ENCODE measurements at places on chromosomes 3 and 15.

DNA sequence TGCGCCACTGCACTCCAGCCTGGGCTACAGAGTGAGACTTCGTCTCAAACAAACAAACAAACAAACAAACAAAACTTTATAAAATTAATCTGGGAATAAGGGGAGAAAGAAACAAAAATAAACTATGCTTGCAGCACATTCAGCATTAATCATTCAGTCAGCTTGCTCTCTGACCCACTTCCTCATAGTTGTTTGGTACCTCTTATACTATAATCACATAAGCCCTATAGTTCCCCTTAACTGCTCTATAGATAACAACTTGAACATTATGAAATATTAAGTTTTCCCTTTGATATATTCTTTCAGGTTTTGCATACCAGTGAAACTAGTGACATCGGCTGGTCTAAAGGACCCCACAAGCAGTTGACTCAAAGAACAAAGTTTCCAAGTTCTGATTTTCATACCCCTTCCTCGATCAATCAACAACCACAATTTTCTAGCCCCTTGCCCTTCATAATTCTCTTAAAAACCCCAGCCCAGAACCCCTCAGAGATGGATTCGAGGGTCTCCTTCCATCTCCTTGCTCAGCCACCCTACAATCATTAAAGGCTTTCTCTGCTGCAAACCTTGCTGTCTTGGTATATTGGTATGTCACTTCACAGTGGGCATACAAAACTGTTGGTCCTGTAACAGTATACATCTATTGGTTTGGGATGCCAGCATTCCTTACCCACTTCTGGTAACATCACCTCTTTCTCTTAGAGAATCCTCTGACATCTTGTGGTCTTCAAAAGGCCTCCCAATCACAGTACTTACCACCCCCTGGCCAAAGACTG, 26.4 kb downstream of the BCL2L10 start:
- no peak for DNase-seq

- DNase-seq = no peak
Measured at GRCh38 chr15:40232625-40233070, 6.2 kb upstream of the PAK6 start.

DNA sequence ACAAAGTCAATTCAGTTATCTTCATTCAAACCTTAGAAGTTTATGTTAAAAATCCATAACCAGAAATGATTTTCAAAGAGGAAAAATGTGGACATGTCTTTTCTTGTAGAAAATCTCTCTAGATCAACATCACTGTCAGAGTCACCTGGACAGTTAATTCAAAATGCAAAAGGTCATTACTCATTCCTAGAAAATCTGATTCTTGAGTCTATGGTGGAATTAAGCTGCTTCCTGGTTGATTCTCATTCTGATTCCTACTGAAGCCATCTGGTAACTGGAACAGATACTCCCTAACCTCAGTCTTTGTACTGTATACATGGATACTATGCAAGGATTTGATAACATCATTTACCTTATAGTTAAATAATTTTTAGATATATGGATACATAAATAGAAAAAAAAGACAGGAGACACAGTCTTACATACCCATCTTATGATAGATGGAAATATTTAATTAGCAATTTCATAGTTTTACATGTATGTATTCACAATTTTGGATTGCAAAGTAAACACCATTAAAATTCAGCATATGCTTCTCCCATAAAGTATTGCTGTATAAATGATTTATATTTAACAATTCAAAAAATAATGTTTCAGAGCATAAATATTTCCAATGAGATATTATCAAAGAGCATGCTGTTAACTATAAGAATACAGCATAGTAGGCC, 693.2 kb upstream of the CCDC54 start:
- DNase-seq = no peak

DNA sequence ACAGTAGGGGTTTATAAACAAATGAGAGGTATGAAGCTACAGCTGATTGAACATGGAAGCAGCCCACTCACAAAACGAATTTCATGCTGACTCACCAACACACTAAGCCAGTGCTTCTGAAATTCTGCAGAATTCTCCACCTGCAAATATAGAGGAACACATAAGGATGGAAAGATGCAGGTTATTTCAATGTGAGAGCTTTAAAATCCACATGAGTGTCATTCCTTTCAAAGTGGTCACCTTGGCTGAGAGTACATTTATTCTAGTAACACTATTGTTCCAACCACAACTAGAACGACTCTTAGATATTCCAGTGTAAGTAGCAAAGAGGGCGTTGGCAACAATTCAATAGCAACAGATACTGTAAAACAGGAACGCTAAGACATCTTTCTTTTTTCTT, 189.9 kb upstream of the TSC22D2 start:
- no peak for DNase-seq

DNA sequence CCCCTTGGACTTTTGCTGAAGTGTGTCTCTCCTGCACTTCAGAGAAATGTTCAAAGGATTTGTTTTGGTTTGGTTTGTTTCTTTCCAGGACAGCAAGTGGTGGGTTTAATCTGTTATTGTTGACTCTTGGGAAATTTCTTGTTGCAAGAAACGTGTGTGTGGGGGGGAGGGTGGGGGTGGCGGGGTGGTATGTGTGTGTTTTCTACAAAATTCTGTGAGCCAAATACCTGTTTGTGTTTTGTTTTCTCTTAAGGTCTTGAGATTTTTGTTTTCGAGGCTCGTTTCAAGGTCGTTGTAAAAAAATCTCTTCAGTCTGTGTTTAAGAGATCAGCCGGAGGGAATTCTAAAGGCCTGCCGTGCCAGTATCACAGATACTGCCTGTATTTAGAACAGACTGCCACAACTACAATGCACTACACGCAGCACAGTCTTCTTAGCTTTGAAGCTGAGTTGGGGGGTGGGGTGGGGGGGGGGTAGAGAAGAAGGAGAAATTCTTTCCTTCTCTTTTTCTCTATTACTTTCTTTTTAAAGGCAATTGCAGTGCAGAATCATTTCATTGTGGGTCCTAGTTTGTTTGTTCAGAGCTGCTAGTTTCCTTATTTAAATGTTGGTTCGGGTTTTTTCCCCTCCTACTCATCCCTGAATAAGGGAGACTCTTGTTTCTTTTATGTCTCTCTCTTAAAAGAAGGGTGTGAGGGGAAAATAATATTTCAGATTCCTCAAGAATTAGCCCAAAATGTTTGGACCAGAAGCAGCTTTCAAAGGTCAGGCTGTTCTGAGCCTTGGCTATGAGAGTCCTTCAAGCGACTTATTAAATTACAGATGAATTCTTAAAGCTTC, 1.4 kb upstream of the BCL6 start:
- no peak for DNase-seq

GRCh38 chr3:78867409-78868372, 900.1 kb downstream of the ROBO1 start:
- no peak for DNase-seq

DNA sequence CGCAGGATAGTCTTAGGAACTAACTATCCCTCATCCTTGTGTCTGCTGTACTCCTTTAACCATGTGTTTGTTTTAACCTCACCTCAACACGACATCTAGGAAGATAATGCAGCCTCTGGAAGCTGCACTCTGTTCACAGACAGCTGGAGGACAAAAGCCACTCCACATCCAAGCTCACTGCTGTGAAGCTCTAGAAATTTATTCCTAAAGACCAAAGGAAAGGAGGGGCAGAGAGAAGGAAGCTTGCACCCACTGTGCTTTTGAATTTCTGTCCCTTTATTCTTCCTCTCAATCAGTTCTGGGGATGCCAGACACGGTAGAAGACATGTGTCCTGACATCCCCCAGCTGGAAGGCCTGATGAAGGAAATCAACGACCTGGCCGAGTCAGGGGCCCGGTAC, 182.9 kb upstream of the CHRM5 start:
- no peak for DNase-seq

DNA sequence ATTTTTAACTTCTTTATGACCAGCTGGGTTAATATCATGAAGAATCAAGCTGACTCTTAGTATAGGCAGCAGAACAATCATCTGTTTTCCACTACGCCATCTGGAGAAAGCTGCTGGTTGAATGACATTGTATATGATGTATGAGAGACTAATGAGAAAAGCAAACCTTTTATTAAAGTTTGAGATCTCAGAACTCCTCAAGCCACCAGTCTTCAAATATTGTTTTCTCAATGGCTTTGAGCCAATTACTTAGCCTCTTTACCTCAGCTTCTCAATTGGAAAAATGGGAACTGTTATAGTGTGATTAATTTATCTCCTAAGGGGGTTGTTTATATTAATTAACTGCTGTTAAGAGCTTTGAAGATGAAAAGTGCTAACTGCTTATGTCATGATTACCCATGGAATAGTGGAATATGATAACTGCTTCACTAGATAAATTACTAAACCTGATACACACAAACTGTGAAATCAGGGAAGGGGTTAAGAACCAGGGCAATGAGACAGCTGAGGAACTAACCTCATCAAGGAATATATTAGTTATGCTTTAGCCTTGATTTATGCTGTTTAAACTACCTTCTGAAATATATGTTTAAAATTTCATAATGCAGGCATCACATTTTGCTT, 330.1 kb downstream of the SOX2 start:
- no peak for DNase-seq

- no peak for DNase-seq
Measured at GRCh38 chr3:156211583-156211982, 91.2 kb downstream of the KCNAB1 start.

DNA sequence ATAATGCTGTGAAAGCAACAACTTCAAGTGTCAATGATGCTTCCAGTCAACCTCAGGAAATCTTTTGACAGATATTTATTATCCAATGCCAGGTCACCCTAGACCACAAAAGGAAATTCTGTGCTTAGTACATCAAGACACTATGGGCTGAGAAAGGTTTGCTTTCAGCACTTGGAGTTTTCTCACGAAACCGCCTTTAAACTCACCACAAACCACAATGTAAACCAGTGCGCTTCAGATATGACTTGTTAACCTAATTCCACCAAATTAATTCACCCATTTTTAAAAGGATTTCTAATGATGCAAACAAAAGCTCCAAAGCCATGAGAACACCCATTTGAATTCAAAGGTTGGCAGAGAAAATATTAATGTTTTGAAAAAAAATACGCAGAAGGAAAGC, 292.9 kb upstream of the NR2F2 start:
- DNase-seq = no peak

DNA sequence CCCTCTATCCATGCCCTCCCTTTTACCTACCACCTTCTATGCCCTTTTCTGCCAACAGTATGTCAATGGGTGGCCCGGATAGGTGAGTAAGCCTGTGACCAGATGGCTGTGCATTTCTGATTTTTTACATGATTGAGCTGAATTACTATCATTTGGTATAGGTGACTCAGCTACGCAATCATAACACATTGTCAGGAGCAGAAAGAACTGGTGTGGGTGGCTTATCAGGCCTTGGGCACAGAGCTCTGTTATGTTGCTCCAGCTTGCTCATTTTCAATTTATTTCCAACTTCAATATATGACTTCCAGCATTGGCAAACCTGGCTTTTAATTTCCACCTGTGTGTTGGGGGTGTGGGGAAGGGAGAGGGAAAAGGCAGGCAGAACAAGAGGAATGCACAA, 86.6 kb upstream of the AGBL1 start:
- no peak for DNase-seq

DNA sequence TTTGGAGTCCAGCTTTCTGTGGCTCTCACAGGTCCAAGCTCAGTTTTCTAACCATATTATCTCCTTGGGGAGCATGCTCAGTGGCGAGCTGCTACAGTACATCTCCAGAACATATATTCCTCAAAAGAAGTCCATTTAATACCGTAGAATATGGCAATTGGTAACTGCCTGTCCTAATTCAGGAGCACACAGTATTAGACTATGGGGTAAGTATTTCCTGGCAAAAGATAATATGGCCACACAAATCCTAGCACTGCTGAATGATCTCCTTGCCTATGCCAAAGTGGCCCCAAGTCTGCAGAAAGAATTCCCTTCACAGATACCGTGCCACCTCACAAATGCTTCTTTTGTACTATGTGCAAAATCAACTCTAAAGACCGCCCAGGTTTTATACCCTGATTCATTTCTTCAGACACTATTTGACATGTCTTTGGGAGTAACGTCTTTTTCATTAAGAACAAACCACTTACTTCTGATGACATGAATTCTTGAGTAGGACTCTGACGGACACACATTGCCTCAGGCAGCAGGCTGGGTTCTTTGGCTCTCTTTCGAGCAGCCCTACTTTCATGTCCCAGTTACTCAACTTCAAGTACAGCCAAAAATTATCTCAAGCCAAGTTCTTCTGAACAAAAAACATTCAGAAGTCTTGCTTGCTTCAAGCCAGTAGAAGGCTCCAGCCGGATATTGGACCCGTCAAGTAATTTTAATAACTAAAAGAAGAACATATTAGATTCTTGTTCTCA, 368.3 kb upstream of the DCBLD2 start:
- DNase-seq = no peak

DNA sequence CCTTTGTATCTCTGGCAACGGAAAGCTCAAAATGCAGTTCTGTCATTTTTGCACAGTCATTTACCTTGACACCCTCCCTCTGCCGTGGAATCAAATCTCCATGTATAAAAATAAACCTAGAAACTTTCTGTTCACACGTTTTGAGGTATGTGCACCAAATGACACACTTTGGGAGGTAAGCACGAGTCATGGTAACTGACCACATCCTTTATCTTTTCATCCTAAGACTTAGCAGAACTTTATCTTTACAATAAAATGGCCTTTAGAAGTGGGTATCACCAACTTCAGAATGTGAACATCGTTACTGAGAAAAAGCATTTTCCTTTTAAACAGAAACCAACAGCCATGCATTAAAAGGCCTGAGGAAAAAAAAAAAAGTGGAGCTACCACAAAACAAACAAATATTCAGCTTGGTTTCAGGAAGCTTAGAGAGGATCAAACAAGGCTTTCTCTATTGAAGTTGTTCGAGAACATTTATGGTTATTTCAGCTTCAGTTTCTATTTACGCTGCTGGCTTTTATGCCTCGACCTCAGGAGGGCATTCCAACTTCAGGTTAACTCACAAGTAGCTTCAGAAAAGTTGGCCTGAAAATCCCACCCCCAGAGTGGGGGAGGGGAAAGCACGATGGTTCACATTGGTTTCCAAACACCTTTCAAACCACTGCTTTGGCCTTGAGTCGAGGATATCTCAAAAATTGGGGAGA, 171.1 kb upstream of the ICE2 start:
- no peak for DNase-seq

DNA sequence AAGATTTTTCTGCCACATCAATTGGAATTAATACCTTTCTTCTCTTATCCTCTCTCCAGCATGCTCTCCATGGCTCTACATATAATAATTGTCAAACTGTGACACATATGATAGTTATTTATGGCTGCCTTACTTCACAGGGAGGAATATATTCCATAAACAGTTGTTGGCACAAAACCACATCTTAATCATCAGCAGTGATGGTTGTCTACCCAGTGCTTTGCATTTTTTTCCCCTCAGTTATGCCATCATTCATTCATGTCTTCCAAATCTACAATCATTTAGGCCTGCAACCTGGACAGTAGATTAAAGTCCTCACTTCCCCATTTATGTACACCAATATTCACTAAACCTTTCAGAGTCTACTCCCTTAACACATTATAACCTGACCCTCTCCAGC, 107.7 kb downstream of the THRB start:
- no peak for DNase-seq

GRCh38 chr3:54659347-54659746, 268.5 kb downstream of the LRTM1 start:
- no peak for DNase-seq

DNA sequence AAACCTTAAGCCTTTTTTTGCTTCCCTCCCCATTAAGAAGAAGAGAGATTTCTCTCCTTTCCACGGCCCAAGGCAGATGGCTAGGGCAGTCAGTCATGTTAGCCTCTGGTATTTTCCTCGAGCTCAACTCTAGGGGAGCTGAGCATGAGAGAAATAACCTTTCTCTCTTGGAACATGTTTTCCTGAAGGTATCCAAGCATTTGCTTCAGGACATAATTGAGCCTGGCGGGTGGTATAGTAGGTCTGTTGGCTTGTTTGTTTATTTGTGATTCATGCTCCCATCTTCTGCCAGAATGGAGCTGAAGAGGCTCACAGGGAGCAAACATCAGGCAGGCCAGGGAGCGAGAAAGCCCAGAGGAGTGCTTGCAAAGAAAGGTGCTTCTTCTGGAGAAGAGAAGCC, 102.5 kb downstream of the MESD start:
- DNase-seq = no peak

Measured in activated T-cell treated with anti-CD3 and anti-CD28 coated beads for 1 hour (primary cell).